ENCODE measurements at places on chromosomes 7 and 10.

GRCh38 chr7:70790215-70791073 lies 341.5 kb upstream of the GALNT17 start:
- no peak for DNase-seq

DNA sequence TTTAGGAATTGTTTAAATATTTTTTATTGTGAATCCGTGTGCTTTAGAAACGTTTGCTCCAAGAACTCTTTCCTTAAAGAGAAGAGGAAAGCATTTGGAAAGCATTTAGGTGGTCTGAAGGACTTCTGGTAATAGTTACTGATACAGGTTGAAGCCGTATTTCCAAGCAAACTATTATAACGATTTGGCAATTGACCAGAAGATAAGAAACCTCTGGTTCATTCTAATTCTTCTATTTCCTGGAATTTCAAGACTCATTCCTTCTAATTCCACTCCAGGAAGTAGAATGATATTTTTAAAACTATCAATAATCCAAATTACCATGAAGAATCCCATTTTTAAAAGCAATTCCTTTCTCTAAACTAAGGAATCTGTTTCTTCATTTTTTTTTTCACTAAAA lies 158.9 kb upstream of the AGR3 start:
- no peak for DNase-seq

GRCh38 chr7:108613147-108613948 lies 43.7 kb downstream of the DNAJB9 start:
- DNase-seq: no peak

DNA sequence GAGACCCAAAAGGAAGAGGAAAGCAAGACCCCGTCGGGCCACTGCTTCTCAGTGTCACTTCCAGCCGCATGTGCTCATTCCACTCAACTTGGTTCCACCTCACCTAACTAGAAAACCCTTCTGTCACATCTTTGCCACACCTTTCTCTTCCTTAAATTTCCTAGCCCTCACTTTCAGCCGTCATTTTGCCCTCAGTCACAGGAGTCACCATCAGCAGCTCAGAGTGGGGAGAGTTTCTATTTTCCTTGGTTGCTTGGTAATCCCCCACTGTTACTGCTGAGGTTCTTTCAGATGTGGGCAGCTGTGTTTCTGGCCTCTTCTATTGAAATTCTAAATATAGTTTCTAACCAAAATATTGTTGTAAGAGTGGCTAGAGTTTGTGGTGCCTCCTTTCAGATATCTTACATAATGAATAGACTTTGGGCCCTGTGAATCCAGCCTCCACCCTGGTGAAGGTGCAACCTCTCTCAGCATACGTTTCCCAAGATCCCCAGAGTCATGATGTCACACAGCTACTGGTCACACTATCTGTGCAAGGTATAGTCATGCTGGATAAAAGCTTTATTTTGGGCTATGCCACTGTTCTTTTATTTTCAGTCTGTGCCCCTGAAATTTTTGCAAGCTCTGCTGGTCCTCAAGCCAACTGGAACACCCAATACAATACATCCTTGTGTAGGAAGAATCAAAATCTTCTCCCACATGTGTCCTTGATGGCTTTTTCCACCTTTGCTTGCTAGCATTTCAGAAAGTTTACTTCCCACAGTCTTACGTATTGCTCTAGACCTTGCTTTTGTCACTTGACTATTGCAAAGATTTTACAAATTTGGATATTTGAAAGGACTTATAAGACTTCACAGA lies 9.2 kb downstream of the AGBL3 start:
- no peak for DNase-seq

GRCh38 chr10:118531105-118531852 lies 64.2 kb downstream of the PRLHR start:
- DNase-seq: no peak

- no peak for DNase-seq
Observed at GRCh38 chr7:127901895-127902703, 129.1 kb downstream of the LRRC4 start.

DNA sequence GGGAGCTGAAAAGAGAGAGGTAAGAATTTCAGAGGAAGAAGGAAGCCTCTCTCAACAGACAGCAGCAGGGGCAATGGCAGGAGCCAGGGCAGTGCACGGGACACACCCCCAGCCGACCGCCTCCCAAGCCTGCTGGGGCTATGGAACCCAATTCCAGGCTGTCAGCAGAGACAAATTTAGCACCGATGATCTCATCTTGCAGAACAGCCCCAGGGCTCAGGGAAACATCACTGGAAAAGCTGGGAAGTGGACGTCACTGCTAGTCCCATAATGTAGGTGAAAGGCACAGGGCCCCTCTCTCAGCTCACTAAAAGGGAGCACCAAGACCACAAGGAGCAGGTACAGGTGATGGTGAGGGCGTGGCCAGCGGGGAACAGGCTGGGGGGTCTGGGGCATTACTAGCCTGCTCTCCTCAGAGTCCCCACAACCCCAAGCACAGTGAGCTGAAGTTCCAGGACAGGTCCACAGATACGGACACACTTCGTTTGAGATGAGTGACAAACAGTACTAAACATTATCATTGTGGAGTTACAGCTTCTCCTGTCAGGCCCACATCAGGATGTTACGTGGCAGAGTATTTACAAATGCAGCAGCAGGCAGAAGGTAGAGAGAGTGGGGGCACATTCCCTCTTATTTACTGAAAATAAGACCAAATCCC lies 103.7 kb downstream of the PLXNA4 start:
- DNase-seq: no peak

DNA sequence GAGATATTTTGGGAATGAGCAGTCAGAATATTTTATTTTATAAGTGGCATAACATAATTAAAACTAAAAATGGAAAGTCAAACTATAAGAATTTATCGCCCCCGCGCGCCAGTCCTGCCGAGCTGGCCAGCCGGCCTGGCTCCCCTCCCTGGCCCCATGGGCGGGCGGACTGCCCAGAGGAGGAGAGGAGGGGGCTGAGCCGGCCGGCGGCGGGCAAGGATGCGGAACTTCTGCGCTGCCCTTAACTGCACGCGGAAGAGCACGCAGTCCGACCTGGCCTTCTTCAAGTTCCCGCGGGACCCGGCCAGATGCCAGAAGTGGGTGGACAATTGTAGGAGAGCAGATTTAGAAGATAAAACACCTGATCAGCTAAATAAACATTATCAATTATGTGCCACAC lies 96.8 kb downstream of the DKK1 start:
- DNase-seq: no peak

DNA sequence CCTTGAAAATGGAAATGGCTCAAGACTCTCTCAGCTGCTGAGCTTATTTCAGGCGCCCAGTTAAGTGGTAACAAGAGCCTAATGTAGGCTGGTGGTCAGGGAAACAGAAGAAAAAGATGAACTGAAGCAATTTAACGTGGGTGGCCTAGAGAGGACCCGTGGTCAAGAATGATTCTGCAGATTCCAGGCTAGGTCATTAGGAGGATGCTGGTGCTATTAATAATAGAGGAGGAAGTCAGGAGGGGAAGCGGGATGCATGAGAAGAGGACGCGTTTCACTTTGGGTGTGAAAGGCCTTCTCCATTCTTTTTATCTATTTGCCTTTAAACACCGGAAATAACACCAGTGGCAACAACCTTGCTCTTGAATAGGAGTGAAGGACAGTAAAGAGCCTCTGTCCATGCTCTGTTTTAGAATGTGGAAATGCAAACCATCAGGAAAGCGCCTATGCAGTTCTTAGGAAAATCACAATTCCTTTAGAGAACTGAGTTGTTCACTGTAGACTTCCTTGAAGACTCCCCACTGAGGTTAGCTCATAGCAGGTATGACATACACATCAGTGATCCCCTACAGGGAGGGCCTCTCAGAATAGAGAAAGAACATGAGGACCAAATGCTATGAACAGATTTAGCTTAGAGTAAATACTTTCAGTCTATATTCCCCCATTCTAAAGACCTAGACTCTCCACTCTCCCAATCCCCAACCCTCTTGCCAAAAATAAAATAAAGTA lies 8.6 kb downstream of the LIPA start:
- DNase-seq: no peak

- DNase-seq: peak; percentile 42
Observed at GRCh38 chr10:63268798-63269503, 135.8 kb downstream of the NRBF2 start.

GRCh38 chr10:132590752-132591121 lies 53.1 kb downstream of the INPP5A start:
- no peak for DNase-seq

Data from stimulated activated CD8-positive, alpha-beta memory T cell treated with anti-CD3 and anti-CD28 coated beads, Interleukin-2, amount 100 ng/mL, for 1 hour (primary cell).